HFFc6 (cell line): ENCODE measurements at places on chromosomes 6 and 20. TPM values are rescaled to one million over a fixed set of nuclear protein-coding genes. Genes with fewer than 3 reads are reported as not detected.

GRCh38 chr6:25660512-25660911 lies 8.5 kb downstream of the SCGN start:
- H3K36me3 ChIP-seq: no peaks in the 10 kb centered on the region
- H3K4me1 ChIP-seq: peaks cover 8% of the 10 kb centered on the region
- H3K4me3 ChIP-seq: no peak overlapping the region
- H3K27ac ChIP-seq: no peak overlapping the region
- DNase-seq: peak; percentile 82

The GTSF1L gene
- total RNA-seq: not detected in 3 replicates

DNA sequence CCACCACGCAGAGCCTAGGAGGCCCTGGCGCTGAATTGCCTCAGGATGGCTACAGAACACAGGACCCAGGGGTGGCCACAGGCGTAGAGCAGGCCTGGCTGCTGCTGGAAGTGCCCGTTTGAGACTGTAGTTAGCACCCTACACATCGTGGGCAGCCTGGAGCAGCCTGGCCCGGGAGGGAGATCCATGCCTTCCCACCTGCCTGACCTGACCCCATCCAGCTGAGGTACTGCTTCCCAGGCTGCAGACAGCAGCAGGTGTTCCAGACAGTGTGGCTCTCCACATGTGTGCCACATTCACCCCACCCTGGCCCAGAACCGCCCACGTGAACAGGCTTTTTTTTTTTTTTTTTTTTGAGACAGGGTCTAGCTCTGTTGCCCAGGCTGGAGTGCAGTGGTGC lies 20.9 kb upstream of the MAP1LC3A start:
- H3K36me3 ChIP-seq: peaks cover 35% of the 10 kb centered on the region
- no peak overlapping the region for H3K4me3 ChIP-seq
- 0 out of 2 replicates have a peak, but pooled peaks cover 5% of the 10 kb centered on the region for H3K4me1 ChIP-seq
- H3K27me3 ChIP-seq: peaks cover 2% of the 10 kb centered on the region; the same call in 1 of the 2 replicates
- H3K27ac ChIP-seq: no peak overlapping the region
- DNase-seq: no peak

The FAM83B gene
- not detected in 3 replicates for total RNA-seq

- peak; percentile 21 for DNase-seq
- peaks cover 31% of the 10 kb centered on the region for H3K36me3 ChIP-seq
- H3K4me1 ChIP-seq: peaks cover 19% of the 10 kb centered on the region
- H3K27ac ChIP-seq: peak overlapping the region; percentile 56
These were observed 29.8 kb upstream of the GMDS start for GRCh38 chr6:2274981-2275891.

DNA sequence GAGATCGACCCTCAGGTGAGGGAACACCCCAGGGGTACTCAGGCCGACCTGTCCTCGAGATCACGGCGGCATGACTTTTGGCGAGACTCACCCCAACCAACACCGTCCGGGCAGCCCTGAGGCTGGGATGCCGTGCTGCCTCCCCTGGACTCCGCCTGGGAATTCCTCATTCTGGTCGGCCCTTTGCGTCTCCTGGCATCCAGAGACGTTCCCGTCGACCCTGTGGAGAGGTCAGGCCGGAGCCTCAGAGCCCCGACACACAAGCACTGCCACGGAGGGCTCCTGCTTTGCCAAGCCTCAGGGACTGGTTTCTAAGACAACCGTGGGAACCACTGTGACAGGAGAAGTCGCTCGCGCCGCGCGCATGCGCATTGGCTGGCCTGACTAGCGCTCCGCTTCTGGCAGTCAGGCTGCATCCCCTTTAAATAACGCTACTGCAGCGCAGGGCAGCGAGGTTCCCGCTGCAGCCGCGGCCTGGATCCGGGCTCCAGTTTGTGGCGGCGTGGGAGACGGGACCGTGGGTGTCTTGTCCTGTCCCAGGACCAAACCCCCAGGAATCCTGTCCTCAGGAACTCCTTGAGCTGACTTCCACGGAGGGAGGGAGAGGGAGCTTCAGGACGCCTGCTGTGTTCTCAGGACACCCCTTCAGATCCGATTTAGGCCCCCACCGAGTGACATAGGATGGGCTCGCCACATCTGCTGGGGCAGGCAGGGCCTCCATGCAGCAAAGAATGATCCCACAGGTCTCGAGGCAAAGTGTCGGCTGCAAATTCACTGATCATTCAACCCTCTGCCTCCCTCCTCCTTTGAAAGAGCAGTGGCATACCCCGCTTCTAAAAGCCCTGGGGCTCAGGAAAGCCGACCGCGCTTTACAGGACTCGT lies 163.2 kb upstream of the ZNF337 start:
- H3K27ac ChIP-seq: peak overlapping the region; percentile 62
- H3K27me3 ChIP-seq: peaks cover 14% of the 10 kb centered on the region
- H3K4me3 ChIP-seq: peak overlapping the region; percentile 85
- peaks cover 26% of the 10 kb centered on the region for H3K36me3 ChIP-seq
- H3K4me1 ChIP-seq: peaks cover 42% of the 10 kb centered on the region

DNA sequence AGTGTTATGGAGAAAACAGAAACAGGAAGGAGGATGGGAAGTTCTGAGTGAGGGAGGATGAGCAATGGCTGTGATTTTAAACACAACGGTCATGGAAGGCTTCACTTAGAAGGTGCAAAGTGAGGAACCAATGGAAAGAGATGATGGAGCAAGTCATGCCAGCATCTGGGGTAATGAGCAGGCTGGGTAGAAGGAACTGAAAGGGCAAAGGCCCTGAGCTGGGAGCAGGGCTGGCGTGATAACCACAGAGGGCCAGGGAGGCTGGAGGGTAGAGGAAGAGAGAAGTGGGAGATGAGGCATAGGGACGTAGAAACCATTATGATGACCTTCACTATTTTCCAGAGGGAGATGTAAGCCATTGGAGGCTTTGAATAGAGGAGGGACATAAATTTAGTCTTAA lies 43.6 kb downstream of the NHLRC1 start:
- no peak overlapping the region for H3K27ac ChIP-seq
- H3K4me1 ChIP-seq: peaks cover 9% of the 10 kb centered on the region; the same call in 1 of the 2 replicates
- DNase-seq: no peak
- H3K4me3 ChIP-seq: no peak overlapping the region
- H3K27me3 ChIP-seq: peaks cover 2% of the 10 kb centered on the region

- H3K4me3 ChIP-seq: no peak overlapping the region
- DNase-seq: no peak
- no peak overlapping the region for H3K27ac ChIP-seq
- H3K27me3 ChIP-seq: no peaks in the 10 kb centered on the region; the same call in 1 of the 2 replicates
These were observed 192.7 kb upstream of the CNR1 start for GRCh38 chr6:88358846-88359245.

DNA sequence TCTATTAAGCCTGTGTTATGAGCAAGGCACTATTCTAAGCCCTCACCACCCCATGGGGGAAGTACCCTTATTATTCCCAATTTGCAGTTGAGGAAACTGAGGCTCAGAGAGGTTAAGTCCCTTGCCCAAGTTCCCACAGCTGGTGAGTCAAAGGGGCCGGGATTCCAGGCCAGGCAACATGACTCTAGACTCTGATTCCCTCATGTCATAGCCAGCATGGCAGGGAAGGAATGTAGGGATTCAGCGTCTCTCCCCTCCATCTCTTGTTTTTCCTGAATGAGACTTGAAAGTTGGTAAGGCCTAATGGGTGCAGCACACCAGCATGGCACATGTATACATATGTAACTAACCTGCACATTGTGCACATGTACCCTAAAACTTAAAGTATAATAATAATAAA lies 6.7 kb downstream of the C6orf132 start:
- peaks cover 46% of the 10 kb centered on the region for H3K4me1 ChIP-seq
- H3K4me3 ChIP-seq: no peak overlapping the region
- no peak for DNase-seq
- H3K27ac ChIP-seq: no peak overlapping the region
- H3K27me3 ChIP-seq: no peaks in the 10 kb centered on the region; the same call in 1 of the 2 replicates
- H3K36me3 ChIP-seq: no peaks in the 10 kb centered on the region

The FILIP1 gene
- total RNA-seq: 0.08 to 0.18 TPM (median 0.13 TPM) in 3 replicates

DNA sequence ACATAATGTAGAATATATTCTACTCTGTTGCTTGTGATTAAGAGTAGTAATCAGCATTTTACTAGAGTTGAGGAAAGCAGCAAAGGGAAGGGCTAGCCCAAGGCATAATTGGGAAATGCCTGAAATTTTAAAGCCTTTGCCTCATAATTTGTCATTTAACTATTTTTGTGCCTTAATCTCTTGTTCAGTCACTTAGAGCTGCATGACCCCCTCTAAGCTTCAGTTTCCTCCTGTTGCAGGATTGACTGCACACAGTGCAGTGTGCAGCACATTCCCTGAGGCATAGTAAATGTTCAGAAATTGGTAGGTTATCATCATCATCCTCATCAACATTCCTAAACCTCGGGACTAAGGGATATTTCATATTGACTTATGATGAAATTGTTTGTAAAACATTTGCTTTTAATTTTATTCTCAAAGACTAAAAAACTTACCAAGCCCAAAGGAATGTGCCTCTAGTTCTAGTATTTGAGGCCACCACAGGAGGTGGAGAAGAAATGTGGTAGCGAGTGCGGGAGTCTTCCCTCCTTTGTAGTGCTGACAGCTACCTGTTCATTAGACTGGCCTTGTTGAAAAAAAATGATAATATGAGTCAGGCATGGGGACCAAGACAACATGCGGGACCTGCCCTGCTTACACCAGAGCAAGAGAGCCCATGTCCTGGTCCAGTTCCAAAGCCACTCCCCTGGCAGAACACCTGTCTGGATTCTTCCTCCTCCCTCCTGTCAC lies 14.8 kb upstream of the TENT5A start:
- DNase-seq: peak; percentile 84
- H3K4me3 ChIP-seq: peak overlapping the region; percentile 61
- peak overlapping the region; percentile 78 for H3K27ac ChIP-seq
- peaks cover 7% of the 10 kb centered on the region; the same call in 1 of the 2 replicates for H3K36me3 ChIP-seq

GRCh38 chr6:84411060-84411629 lies 183.7 kb upstream of the CEP162 start:
- peaks cover 17% of the 10 kb centered on the region for H3K27me3 ChIP-seq
- peaks cover 16% of the 10 kb centered on the region for H3K4me1 ChIP-seq
- H3K27ac ChIP-seq: no peak overlapping the region
- no peaks in the 10 kb centered on the region for H3K36me3 ChIP-seq
- peak; percentile 69 for DNase-seq

- no peaks in the 10 kb centered on the region; the same call in 1 of the 2 replicates for H3K27me3 ChIP-seq
- peaks cover 5% of the 10 kb centered on the region; the same call in 1 of the 2 replicates for H3K4me1 ChIP-seq
- DNase-seq: no peak
These were observed 23.2 kb downstream of the PRPF6 start for GRCh38 chr20:64003960-64004725.

GRCh38 chr6:66638518-66638917 lies 931.5 kb upstream of the EYS start:
- no peak overlapping the region for H3K27ac ChIP-seq
- H3K27me3 ChIP-seq: no peaks in the 10 kb centered on the region
- DNase-seq: no peak
- H3K36me3 ChIP-seq: no peaks in the 10 kb centered on the region
- no peaks in the 10 kb centered on the region for H3K4me1 ChIP-seq

The SLC32A1 gene
- not detected in 3 replicates for total RNA-seq

GRCh38 chr6:24720131-24720603 lies 1.2 kb upstream of the C6orf62 start:
- H3K4me1 ChIP-seq: peaks cover 47% of the 10 kb centered on the region
- H3K27me3 ChIP-seq: peaks cover 16% of the 10 kb centered on the region
- peak overlapping the region; percentile 100 for H3K27ac ChIP-seq
- H3K4me3 ChIP-seq: peak overlapping the region; percentile 96
- peaks cover 46% of the 10 kb centered on the region for H3K36me3 ChIP-seq

The ADAM33 gene
- 81.7 to 92.7 TPM (median 89.3 TPM) in 3 replicates for total RNA-seq

The TBC1D7 gene
- total RNA-seq: 11.5 to 14.2 TPM (median 12.3 TPM) in 3 replicates

DNA sequence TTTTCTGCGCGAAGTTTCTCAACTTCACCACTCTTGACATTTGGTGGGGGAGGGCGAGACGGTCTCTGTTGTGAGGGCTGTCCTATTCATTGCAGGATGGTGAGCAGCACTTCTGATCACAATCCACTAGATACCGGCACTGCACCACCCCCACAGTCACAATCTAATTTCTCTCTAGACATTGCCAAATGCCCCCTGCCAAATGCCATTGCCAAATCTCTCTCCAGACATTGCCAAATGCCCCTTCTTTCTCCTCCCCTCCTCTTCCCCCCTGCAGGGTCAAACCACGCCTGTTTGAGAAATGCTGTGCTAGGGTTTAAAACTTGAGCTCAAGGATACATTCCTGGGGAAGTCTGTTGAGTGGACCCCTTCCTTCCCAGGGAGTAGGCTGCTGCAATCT lies 603.5 kb upstream of the CDH4 start:
- no peaks in the 10 kb centered on the region; the same call in 1 of the 2 replicates for H3K27me3 ChIP-seq
- no peak overlapping the region for H3K4me3 ChIP-seq
- H3K27ac ChIP-seq: no peak overlapping the region
- DNase-seq: no peak
- no peaks in the 10 kb centered on the region for H3K4me1 ChIP-seq
- H3K36me3 ChIP-seq: peaks cover 4% of the 10 kb centered on the region; the same call in 1 of the 2 replicates

The OR2J3 gene
- not detected in 3 replicates for total RNA-seq

DNA sequence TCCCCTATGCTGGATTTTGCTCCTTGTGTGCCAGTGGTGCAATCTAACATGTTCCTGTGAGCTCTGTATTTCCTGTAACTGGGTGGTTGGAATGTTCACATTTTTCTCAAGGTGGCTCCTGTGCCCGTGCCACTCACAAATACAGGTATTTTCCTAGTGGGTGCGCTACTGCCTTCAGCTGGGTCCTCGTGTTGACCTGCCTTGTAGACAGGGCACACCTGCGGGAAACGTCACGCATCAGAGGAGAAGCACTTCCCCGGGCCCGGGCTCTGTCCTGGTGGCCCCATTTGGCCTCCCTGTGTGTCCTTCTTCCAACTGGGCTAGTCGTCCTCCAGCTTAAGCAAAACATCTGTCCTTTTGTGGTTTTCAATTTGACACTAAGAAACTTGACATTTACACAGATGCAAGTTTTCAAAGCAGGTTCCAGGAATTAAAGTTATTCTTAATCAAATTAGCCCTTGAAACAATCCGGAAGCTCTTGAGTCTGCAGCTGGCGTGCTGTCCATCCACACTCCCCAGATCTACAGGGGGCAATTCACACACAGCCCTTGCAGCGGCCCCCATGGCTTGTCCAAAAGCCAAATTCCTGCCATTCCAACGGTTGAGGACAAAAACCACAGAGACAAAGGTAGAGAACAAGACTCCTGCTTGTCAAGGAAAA lies 275.1 kb downstream of the CDC5L start:
- DNase-seq: no peak
- no peaks in the 10 kb centered on the region for H3K36me3 ChIP-seq
- H3K27me3 ChIP-seq: peaks cover 3% of the 10 kb centered on the region
- no peak overlapping the region for H3K4me3 ChIP-seq
- H3K27ac ChIP-seq: no peak overlapping the region

GRCh38 chr6:1832844-1833787 lies 223.4 kb downstream of the FOXC1 start:
- peak overlapping the region; percentile 62; the same call in 1 of the 2 replicates for H3K4me3 ChIP-seq
- DNase-seq: peak; percentile 32
- H3K27ac ChIP-seq: peak overlapping the region; percentile 39; the same call in 1 of the 2 replicates
- peaks cover 23% of the 10 kb centered on the region for H3K4me1 ChIP-seq

DNA sequence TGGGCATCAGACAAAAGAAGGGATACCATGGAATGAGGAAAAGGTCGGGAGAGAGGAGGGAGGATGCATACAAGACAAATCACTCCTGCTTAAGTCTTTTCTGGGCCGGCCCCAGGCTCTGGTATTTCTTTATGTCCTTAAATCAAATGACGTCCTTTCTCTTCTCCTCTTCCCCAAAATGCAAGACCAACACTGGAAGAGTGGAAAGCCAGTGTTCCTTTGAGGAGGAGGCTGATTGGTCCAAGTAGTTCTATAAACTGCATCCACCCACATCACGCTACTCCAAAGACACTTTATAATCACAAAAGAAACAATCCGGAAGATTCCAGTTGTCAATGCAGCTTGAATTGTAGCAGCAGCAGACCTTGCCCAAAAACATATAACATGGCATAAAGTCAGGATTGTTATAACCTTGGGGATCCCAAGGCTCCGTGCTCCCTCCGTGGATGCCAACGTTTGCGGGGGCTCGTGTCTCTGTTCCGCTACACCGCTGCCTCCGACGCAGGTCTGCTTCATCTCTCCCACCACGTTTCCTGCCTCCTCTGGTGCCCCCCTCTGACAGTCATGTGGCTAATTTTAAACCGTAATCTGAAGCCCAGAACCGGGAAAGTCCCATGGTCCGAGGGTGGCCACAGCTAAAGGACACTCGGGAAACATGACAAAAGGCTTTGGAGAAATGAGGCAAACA lies 47.1 kb downstream of the MCUR1 start:
- no peaks in the 10 kb centered on the region; the same call in 1 of the 2 replicates for H3K27me3 ChIP-seq
- peak overlapping the region; percentile 80 for H3K4me3 ChIP-seq
